ENCODE measurements at places on chromosomes 5 and 9. TPM values are rescaled to one million over a fixed set of nuclear protein-coding genes. Genes with fewer than 3 reads are reported as not detected.

ASPN gene
- total RNA-seq: 11.2 TPM

KLF4 gene
- 24.7 TPM for total RNA-seq

PTGES gene
- 48.9 TPM for total RNA-seq

PCDHA4 gene
- 0.86 TPM for total RNA-seq

IRX1 gene
- total RNA-seq: 0.09 TPM

CTXN3 gene
- total RNA-seq: not detected

SLC9A3 gene
- 0.17 TPM for total RNA-seq

ARID3C gene
- not detected for total RNA-seq

TNC gene
- total RNA-seq: 20.2 TPM

SPATA31A3 gene
- not detected for total RNA-seq

GABRP gene
- total RNA-seq: not detected

RGP1 gene
- total RNA-seq: 10.2 TPM

ENTREP1 gene
- under 0.01 TPM for total RNA-seq

MEIKIN gene
- total RNA-seq: not detected

ALDH1A1 gene
- 10.1 TPM for total RNA-seq

PCDHB16 gene
- total RNA-seq: 2.1 TPM

C9orf50 gene
- under 0.01 TPM for total RNA-seq

PTPRD gene
- 13.1 TPM for total RNA-seq

SPINK1 gene
- not detected for total RNA-seq

COL5A1 gene
- 93.8 TPM for total RNA-seq

SOHLH1 gene
- total RNA-seq: not detected

EDIL3 gene
- total RNA-seq: 44.8 TPM

IFNA13 gene
- not detected for total RNA-seq

WNT8A gene
- total RNA-seq: not detected

STPG3 gene
- total RNA-seq: not detected

CXCL14 gene
- not detected for total RNA-seq

MBLAC2 gene
- 3.0 TPM for total RNA-seq

OR13F1 gene
- not detected for total RNA-seq

ADCY2 gene
- total RNA-seq: not detected

AMBP gene
- 0.86 TPM for total RNA-seq

EMB gene
- total RNA-seq: 4.3 TPM

GTF3C5 gene
- 33.3 TPM for total RNA-seq

All from bronchial smooth muscle cell (primary cell).